ENCODE measurements at places on chromosomes 6 and 20.
A peak's percentile ranks its signal among the peaks of the same experiment; 100 is the strongest.

GRCh38 chr6:7727086-7727945 lies 1.4 kb downstream of the BMP6 start:
- DNase-seq = no peak

DNA sequence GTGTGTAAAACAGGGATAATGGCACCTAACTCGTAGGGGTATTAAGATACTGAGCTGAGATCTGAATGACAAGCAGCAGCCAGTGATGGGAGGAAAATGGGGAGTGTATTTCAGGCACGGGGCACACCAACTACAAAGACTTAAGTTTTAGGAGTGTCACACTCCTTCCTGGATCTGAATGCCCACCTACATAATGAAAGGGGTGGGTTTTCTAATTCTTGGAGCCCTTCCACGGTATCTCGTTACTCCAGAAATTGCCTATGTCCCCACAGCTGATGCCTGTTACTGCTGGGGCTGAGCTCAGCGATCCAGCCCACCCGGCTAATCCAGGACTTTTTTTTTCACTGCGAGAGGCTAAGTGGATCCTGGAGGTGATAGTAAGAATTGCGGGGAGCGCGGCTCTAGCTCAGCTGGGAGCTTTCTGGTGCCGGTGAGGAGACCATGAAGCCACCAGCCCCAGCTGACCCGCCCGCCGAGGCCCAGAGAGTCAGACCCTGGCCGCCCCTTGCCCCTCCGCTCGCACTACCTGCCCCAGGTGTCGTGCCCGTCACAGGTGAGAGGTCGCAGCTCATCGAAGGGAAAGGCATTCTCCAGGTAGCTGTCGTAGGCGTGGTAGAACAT lies 727 bp downstream of the EDEM2 start:
- DNase-seq = peak; percentile 22

- DNase-seq = peak; percentile 87
Observed at GRCh38 chr20:1335961-1336698, 7.2 kb upstream of the SDCBP2 start.

DNA sequence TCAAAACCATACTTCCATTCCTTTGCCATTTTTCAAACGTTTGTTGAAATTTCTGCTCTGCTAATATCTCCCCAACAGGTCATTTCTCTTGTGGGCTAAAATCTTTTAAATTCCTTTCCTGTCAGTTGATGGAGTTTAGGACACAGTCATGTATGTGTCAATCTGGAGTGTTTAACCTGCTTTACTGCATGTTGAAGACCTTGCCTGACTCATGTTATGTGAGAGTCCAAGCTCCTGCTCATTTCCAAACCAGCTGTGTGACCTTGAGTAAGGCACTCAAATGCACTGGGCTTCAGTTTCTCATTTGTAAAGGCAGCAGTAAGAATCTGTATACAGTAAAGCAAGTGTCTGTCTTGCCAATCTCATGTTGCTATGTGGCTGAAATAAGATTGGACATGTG lies 171.9 kb upstream of the SPACA1 start:
- no peak for DNase-seq

DNA sequence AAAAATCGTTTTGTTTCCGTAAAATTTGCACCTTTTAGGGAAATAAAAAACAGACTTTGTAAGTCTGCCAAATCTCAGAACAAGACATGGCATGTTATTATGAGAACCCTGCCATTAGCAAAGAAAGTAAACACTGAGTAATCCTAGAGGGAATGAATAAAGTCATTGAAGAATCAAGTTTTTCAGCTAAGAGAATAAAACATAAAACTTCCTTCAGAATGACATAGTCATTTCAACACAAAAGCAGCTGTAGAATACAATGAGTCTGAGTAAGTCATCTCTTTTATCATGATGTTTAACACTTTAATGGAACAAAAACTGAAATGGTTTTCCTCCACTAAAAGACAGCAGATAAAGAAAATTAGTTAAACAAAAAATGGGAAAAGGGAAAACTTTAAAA lies 10.3 kb upstream of the DST start:
- no peak for DNase-seq

GRCh38 chr20:47018381-47018780 lies 123.7 kb downstream of the EYA2 start:
- DNase-seq = no peak

- DNase-seq = no peak
Observed at GRCh38 chr6:103455275-103455674, 1404.4 kb downstream of the HACE1 start.

DNA sequence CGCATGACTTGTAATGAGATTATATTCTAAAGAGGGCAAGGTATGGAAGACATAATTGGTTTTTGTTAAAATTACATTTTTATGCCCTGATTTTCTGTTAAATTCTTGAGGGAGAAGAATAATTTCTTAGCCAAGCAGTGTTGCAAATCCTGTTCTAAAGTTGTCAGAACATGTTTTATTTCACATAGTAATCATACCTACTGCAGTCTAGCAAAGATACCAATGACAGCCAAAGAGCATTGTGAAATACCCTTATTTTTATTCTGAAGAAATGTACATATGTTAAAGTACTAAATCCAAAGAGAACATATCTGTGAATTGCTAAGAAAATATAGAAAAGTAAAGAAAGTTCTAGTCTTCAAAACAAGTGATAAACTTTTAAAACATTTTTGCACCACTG lies 39.6 kb upstream of the SMIM8 start:
- DNase-seq = no peak

DNA sequence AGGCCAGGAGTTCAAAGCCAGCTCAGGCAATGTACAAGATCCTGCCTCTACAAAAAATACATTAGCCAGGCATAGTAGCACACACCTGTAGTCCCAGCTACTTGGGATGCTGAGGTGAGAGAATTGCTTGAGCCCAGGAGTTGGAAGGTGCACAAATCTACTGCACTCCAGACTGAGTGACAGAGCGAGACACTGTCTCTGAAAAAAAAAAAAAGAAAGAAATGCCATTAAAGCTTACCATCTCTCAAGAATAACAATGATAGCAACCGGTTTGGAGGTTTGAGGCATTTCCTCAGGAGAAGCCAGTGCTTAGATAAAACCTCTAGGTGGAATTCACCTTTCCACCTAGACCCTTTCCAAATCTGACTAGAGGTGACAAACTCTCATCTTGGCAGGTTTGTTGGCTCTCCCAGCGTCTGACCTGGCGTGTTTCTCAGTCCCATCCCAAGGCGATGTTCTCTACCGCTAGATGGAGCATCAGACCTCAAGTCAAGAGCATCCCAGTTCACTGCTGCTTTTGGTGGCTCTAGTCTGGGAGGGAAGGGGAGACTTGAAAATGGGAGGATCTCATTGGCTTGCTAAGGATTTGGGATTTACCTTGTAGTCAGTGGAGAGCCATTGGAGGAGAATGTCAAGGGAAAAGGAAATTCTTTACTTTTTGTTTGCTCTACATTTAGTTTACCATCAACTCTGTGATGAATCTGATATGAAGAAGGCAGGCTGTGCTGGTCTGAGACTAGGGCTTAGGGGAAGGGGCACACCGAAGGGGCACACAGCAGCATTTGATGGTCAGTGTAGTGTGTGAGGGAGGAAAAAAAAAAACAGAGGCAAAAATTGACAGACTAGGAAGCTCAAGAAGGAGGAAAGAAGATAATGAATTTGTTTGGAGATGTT lies 67.9 kb downstream of the NCOA7 start:
- DNase-seq = peak; percentile 41

DNA sequence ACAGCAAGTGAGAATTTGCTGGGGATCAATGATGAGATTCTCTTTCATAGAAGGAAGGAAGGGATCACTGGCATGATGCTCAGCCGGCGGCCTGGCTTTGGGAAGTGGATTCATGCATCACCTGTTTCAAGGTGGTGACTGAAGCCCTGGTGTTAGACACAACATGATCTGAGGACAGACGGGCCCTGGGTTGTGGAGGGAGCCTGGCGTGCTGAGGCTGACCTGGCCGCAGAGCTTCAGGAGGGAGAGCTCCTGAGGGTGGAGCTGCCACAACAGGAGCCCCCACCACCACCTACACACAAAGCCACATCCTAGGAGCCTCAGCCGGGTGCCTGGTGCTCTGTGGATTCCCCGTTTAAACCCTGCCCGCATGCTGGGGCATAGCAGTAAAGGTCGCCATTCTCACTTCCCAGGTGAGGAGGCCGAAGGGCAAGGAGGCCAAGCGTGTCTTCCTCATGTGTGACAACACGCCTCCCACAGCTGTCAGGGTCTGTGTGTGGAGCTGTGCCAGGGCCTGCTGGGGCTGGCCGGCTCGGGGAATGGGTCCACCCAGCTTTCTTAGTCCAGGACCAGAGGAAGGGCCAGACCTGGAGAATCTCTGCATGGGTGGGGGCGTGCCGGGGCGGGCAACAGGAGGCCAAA lies 107.0 kb downstream of the ERMARD start:
- peak; percentile 82 for DNase-seq

DNA sequence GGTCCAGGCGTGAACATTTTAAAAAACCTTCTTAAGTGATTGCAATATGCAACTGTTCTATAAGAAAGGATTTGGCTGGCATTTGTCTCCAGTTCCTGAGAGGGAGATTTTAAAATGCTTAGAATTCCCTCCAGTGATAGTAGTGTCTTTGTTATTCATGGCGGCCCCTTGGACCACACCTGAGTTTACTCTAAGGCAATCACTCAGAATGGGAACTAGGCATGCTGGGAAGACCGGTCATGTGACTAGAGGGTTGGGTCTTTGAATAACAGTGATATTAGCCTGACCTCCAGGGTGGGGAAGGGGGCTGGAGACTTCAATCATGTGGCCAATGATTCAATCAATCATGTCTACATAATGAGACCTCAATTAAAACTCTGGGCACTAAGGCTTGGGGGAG lies 50.7 kb upstream of the UTRN start:
- no peak for DNase-seq

DNA sequence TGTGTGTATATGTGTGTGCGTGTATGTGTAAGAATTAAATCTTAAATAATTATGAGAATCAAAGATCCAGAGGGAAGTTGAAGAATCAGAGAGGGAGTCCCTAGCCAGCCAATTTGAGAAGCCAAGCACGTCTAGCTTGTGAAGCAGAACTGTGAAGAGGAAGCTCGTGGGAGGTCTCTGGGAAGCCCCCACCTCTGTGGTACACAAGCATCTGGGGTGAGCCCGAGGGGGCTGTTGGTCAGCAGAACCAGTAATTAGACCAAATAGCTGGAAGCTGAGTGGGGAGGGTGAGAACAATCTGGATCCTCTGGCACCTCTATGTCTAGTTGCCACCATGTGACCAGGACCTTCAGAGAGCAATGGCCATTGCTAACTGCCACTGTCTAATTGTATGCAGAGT lies 310.0 kb upstream of the PRND start:
- DNase-seq = no peak

- no peak for DNase-seq
Observed at GRCh38 chr6:1426416-1426815, 37.0 kb downstream of the FOXF2 start.

DNA sequence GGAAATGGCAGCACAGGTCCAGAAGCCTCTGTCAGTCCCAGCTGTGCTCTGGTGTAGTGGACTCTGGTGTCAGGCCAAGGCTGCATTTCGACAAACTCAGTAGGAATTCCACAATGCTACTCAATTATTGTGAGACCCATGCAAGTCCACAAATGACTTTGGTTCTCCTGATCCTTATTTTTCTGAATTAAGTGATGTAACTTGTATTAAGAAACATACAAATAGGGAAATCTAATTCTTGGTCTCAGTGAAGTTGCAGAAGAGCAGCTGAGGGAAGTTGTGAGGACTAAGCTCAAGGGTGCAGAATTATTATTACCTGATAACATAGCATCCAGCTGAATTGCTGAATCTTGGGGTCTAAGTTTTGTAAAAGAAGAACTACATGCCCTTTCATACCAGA lies 116.8 kb downstream of the MAFB start:
- DNase-seq = no peak

DNA sequence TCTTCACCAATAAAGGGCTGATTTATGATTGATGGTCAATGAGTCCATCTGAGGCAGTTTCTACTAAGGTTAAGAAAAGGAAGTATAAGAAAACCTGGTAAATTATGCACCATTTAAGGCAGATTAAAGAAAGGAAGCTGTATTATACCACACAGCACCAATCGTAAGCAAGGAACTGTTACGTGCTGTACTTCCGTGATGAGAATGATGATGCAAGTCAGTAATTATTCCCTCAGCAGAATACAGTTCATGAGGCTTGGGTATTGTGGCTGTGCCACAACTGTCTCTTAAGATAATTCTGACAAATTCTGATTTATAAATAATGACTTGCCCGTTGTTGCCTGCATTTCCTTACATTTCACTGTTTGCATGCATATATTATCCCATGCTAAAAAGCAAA lies 699.0 kb downstream of the HDGFL1 start:
- DNase-seq = no peak

DNA sequence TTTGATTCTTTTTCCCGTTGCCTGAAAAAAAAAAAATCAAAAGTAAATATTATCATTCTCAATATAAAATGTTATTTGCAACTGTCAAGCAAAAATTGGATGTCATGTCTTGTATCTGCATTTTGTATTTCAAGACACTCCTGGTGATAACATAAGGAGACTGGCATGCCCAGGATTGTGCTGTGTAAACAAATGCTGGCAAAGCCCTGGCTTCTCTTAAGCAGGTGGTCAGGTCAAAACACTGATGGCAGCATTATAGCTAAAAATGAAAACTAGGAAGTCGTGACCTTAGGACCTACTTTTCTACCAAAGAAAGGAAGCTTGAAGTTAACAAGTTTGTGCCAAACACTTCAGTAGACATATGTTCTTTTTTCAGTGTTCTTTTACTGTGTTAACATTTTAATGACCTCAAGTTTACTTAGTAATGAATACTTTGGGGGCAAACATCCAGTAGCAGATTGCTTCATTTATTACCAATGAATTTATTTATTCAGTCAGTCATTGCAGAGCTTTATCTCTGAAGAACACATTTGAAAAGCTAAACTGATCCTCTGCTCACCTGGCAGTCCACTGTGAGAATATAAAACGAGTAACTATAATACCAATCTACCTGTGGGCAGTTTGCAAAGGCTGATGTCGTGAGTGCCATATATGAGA lies 243.1 kb upstream of the FLRT3 start:
- DNase-seq = no peak

- DNase-seq = no peak
Observed at GRCh38 chr20:46268131-46268614, 40.1 kb downstream of the CDH22 start.

DNA sequence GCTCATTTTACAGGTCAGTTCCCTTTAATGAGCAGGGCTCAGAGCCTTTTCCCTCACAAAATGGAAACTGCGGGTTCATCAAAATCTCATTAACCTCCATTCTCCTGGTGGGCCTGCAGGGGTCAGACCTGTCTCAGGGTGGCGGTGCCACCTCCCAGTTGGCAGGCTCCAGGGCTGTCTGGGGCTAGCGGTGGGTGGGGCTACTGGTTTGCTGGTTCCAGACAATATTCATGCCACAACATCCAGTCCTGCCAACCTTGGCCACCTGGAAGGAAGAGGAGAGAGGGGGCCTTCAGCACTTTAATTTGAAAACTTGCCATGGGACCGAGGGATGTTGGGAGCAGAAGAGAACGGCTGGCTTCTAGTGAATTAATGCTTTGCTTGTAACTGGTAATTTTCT lies 41.9 kb upstream of the CTNNBL1 start:
- DNase-seq = no peak

GRCh38 chr6:167298127-167298526 lies 7.0 kb downstream of the UNC93A start:
- no peak for DNase-seq
